ENCODE measurements at places on chromosomes 4 and X.

- DNase-seq, result no peak
Measured at GRCh38 chrX:17633546-17633945, 103.7 kb upstream of the SCML1 start.

- no peak for DNase-seq
Measured at GRCh38 chrX:39176105-39176504, 374.8 kb downstream of the MID1IP1 start.

DNA sequence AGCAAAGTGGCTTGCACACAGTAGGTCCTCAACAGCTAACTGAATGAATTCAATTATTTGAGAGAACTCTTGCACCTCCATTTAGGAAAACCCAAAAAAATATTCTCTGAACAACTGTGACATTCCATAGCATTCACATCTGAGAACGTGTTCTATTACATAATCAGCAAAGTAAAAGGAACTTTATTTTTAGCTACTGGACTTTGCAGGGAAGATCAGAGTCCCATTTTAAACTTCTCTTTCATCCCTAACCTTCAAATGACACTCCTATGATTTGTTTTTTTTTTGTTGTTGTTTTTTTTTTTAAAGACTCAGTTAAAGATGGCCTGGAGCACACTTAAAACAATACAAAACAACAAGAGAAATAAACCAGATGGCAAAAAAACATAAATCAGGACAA, 30.9 kb downstream of the RAI2 start:
- no peak for DNase-seq

GRCh38 chrX:57417827-57418226, 131.3 kb downstream of the FAAH2 start:
- no peak for DNase-seq

- no peak for DNase-seq
Measured at GRCh38 chrX:9278475-9279233, 186.2 kb upstream of the TBL1X start.

DNA sequence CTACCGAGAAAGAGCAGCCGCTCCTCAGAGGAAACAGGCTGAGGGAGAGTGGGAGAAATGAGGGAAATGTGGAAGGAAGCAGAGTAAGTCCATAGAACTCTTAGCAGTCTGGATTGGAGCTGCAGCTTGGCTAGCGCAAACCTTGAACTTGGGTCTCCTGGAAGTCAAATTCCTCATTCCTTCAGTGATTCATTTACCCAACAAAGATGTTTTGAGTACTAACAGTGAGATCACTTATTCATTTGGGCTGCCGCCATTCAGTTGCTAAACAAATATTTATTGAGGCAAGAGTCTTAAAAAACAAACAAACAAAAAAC, 51.5 kb downstream of the SEL1L3 start:
- no peak for DNase-seq

- peak; percentile 51 for DNase-seq
Measured at GRCh38 chr4:38131371-38132091, 171.3 kb downstream of the PTTG2 start.

- DNase-seq, result no peak
Measured at GRCh38 chr4:141133999-141134995, 1.0 kb upstream of the RNF150 start.

DNA sequence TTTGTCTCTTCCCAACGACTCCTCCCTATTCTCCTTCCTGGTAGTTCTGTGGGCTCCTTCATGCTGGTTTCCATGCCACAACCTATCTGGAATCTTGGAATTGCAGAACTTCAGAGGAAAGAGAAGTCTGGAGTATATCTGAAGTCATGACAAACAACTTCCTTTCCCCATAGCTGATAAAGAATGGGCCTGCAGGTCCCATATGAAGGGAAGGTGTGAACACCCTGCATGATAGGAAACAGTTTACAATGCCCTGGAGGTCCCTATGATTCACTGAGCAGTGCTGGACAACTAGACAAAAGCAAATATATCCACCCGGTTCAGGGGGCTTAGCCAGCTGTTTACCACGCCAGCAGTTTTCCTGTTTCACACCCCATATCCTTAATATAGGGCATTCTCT, 19.4 kb downstream of the FAM9C start:
- no peak for DNase-seq

DNA sequence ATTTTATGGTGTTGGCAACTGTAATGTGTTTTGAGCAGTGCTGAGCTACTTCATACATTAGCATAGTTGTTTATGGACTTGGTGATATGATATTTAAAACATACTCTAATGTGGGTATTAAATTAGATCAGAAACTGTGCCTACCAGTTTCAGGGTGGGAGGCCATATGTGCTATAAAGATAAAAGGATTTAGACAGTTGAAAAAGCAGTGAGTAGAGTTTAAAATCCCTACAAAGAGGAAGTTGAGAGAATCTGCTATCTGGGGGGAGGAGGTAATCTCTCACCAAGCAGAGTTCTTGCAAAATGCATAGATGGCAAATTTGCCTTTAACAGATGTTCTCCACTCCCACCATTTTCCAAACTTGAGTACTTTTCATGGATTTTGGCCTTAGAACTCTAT, 154.5 kb downstream of the SPOCK3 start:
- no peak for DNase-seq

DNA sequence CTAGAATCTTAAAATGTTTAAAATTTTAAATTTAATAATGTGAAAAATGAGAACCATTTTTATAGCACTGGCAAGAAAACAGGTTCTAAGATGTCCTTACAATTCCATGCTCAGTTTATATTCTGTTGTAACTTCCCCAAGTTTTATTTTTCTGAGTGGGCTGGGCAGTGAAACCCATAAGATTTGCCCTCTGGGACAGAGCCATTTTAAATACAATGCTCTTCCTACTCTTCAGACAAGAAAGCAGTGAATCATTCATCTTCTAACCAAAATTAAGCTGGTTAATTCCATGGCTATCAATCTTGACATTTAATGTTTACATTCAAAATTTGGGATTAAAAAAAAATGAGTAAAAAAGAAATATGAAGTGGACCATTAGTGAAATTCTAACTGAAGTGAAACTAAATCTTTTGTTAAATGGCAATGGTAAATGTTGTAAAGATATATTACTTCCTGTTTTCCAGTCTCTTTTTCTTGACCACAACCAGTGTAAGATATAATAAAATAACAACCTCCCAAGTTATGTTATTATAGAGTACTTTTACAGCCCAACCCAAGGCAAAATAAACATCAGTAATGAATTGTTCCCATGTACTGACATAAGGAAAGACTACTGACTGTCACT, 37.2 kb upstream of the PTPN13 start:
- DNase-seq, result no peak

- no peak for DNase-seq
Measured at GRCh38 chr4:116099596-116099995, 985.8 kb downstream of the TRAM1L1 start.

GRCh38 chrX:6225288-6225910, 3.3 kb downstream of the NLGN4X start:
- DNase-seq, result no peak

DNA sequence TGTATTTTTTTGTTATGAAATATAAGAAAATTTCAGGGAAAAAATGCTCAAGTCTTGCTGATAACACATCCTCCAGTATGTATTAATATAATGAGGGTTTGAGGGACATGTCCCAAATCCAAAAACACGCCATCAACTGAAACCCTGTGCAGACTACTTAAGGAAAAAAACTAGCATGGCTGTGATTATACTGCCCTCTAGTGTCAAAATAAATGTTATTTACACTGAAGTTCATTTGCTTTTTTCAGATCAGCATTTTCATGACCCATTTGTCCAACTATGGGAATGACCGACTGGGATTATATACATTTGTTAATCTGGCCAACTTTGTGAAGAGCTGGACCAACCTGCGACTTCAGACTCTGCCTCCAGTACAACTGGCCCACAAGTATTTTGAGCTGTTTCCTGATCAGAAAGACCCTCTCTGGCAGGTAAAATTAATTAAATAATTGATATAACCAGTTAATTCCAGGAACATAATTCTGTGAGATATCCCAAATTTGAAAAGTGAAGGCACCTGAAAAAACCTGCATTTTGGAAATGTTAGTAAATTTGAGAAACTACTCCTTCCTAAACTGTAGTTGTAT, 128.5 kb downstream of the PRSS12 start:
- DNase-seq, result no peak

- DNase-seq, result no peak
Measured at GRCh38 chrX:109958266-109958665, 44.6 kb upstream of the TMEM164 start.

DNA sequence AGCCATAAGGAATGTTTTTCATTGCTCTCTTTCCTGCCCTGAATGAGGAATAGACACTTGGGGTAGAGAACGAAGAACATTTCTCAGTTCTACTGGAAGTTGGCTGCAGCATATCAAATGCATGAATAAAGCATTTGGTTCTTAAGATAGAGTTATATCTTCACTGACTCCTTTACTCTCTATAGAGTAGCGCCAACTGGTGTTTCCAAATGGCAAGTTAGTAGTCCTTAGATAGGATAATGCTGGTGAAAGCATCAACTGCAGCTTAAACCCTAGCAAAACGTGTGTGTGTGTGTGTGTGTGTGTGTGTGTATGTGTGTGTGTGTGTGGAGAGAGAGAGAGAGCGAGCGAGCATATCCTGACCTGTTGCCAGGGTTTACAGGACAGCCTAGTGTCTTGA, 62.2 kb upstream of the FRMPD4 start:
- no peak for DNase-seq

- DNase-seq, result no peak
Measured at GRCh38 chr4:76292730-76293129, 13.8 kb upstream of the STBD1 start.

DNA sequence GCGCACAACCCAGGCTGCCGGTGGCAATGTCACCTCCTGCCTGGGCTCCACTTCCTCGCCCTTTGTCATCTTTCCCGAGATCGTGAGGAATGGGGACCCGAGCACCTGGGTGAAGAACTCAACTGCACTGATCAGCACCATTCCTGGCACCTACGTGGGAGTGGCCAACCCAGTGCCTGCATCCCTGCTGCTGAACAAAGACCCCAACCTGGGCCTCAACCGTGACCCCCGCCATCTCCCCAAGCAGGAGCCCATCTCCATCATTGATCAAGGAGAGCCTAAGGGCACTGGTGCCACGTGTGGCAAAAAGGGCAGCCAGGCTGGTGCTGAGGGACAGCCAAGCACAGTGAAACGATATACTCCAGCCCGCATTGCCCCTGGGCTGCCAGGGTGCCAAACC, 32.3 kb downstream of the BCORL1 start:
- DNase-seq, result no peak

- DNase-seq, result no peak
Measured at GRCh38 chr4:23686169-23686897, 203.5 kb downstream of the PPARGC1A start.

DNA sequence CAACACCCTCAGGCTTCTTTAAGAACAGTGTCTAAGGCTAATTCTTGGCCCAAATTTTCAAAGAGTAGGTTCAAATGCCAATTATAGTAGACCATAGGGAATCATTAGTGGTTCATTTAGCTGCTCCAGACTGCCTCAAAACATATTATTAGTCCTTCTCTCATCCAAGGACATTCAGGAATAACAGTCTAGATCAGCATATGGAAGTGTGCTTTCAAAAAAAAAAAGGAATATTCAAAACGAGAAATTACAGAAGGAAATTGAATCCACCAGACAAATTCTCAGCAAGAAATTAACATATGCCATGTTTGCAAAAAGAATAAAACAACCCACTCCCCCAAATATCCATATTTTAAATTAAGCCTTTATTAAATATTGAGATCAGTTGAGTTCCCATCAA, 293.1 kb downstream of the SMARCA1 start:
- DNase-seq, result no peak

DNA sequence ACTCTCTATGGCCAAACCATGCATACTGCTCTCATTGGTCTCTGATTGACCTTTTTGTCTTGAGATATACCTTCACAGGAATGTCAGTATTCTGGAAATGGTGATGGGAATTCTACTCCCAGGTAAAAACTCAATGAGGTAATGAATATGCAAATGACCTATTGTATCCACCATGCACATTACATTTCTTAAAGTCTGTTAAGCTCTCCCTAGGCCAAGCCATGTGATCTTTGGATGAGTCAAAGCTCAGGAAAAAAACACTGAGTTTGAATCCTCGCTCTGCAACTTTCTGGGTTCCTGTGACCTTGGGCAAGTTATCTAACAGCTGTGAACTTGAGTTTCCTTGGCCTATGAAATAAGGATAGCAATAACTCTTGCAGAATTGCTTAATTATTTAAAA, 175.4 kb downstream of the PPP1R2C start:
- no peak for DNase-seq

DNA sequence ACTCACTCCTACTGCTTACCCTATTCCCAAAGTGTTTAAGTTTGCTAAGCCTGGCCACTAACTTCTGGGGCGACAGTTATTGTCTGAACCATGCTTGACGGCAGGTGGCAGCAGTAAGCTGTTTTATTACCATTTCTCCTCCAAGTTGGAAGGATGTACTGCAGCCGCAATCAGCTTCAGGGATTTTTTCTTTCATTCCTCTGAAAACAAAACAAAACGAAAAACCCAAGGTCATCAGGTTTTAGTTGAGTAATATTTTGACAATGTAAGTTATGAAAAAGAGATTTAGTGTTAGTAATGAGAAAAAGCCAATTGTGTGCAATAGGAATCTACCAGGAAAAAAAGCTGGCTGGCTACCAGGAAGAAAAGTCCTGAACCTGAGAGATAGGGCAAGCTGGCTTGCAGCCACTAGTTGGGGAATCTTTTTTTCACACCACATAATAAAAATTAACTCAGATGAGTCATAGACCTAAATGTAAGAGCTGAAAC, 13.2 kb upstream of the RAB9B start:
- no peak for DNase-seq

- DNase-seq, result no peak
Measured at GRCh38 chr4:9921326-9921725, 100.0 kb downstream of the SLC2A9 start.

DNA sequence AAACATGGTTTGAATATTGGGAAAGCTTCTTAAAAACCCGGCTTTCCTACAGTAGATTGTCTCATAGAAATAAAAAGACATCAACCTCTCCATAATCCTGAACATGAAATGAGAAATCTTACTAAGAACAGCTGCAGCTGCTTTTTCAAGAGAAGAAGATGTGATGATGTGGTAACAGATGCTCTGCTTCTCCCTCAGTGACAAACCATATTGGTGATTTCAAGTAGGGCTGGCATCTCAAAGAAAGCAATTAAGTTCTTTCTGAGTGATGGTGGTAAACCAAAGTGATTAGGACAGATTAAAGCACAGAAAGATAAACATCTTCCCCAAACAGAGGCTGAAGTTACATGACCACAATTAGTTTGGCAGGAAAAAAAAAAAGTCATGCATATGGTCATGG, 1477.7 kb downstream of the RAPGEF2 start:
- DNase-seq, result no peak

GRCh38 chr4:48255072-48255958, 14.3 kb downstream of the TEC start:
- DNase-seq, result no peak

- no peak for DNase-seq
Measured at GRCh38 chr4:2948895-2949781, 14.1 kb downstream of the NOP14 start.

- DNase-seq, result no peak
Measured at GRCh38 chr4:183898456-183898855, 6.7 kb upstream of the STOX2 start.

DNA sequence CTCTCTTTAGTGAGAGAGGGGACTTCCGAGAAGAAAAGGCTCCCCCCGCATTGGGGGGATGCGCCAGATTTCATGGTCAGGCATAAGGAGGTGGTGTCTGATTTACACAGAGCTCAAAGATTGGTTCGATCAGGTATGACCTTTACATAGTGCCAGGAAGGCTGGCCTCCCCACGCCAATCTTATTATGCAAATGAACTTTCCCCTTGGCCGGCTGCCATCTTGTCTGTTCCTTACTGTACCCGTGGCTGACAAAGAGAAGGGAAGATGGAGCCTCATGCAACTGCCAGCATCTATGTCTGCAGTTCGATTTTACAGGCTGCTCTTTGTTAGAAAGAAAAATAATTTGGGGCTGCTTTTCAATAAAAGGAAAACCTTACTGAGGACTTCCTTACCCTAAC, 197.2 kb downstream of the GPM6A start:
- no peak for DNase-seq
